ENCODE measurements at places on chromosomes 5 and 9.

DNA sequence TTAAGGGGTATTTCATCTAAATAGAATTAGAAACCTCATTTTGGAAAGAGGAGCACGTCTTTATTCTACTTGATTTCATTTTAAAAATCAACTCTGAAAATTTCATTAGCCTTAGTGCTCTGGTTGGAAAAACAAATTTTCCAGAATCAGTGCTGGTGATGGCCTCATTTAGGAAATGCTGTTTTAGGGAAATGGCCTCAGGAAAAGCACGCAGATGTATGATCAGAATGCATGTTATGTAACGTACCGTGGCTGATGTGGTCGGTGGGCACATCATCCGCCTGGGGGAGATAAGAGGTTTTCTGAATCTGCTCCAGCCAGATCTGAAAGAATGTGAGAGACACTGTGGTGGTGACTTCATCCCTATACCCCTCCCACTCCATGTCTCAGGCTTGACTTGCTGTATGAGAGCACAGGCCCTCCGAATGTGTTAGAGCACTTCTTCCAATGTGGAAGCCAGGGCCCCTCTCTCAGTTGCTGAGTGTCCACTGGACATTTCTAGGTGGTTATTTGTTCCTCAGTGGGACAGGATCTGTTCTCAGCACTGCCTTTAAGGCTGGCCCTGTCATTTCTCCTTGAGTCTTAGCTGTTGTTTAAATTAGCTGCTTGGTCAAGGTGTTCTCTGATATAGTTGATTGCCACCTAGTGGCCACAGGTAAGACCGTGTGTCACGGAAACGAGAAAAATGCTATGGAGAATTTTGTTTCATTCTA is 96.5 kb downstream of the ARHGAP26 start:
- DNase-seq: no peak

- DNase-seq: no peak
Observed at GRCh38 chr5:51398875-51399642, 15.8 kb downstream of the ISL1 start.

DNA sequence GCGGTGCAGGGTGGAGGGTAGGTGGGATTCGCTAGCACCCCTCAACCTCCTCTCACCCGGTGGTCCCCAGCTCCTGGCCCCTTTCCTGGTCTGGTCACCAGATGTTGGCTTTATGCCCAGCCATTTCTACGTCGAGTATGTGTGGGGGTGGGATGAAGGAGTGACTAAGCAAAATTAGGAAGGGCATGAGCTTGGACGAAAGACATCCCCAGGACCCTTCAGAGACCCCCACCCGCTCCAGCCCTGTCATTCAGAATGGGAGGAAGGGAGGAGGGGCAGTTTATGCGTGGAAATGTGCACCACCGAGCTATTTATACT is 742 bp downstream of the BHMT2 start:
- DNase-seq: no peak

- no peak for DNase-seq
Observed at GRCh38 chr5:60578315-60578714, 121.7 kb downstream of the DEPDC1B start.

GRCh38 chr5:140402258-140403074 is 833 bp downstream of the ANKHD1 start:
- DNase-seq: peak; percentile 29

DNA sequence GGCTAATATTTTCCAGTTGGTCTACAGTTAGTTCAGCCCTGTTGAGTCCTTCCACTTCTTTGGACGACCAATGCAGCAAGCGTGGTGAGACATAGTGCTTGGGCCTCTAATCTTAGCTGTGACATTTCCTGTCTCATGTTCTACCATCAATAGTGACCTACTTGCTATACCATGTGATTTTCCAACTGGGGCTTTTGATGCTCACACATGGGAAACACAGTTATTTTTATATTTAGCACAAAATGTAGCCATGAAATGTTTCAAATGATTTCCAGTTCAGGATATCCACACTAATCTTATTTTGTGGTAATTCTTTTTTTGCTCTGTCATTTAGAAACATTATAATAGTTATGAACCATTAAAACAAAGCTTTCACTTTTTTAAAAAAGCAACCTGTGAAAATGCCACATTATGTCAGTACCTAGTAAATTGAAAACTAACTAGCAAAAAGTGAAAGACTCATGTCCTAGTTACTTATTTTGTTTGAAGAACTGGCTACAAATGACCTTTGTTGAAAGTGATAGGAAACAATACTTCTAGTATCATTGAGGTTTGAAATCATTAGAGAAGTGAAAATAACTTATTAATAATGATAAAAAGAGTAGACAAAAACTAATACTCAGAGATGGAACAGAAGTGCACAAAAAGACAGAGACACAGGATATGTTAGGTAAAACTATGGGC is 18.3 kb downstream of the MARCHF3 start:
- no peak for DNase-seq

DNA sequence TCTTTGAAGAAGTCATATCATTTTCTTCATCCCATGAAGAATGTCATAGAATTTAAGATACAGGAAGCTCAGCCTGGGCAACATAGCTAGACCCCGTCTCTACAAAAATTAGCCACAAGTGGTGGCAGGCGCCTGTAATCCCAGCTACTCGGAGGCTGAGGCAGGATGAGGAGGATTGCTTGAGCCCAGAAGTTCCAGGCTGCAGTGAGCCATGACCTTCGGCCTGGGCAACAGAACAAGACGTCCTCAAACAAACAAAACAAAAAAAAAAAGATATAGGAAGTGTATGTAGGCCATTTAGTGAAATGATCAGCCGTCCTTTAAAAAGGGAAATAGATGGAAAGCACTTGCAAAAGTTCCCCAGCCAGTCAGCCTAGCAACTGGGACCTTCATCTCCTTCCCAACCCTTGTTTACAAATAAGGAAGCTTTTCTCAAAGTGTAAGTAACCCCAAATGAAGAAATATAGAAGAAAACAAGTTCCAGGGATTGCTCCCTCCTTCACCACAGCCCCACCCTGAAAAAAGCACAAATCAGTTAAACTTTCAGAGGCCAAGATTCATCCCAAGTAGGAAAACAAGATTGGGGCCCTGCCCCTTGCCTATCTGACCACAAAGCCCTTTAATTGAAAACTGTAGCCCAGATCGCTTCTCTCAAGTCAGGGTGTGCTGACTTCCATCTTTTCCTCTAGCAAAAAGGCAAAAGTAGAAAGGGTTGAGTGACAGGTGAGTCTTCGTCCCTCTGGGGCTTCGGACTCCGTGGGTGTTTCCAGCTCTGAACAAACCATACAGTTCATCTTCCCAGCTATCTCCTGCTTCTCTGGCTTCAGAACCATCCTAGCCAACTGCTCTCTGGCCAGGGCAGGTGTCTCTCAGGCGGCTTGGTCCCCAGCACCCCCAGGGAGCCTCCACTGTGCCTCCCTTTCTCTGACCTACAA is 1.2 kb downstream of the SLC31A2 start:
- no peak for DNase-seq

DNA sequence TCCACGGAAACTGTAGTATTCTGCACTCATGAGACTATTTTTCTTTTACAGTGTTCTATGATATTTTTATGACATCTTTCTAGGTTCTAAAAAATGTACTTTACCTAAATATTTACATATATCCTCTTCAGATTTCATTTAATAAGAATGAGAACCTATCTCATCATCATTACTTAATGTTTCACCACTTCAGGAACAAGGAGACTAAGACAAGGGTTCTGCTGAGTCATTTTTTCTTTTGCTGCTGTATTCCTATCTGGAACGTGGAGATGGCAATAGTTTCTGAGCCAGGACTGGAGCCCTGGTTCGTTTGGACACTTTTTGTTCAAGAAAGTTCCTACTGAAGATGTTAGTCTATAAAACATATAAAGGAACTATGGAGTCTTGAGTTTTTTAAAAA is 258.2 kb upstream of the MAP3K1 start:
- DNase-seq: no peak

- DNase-seq: no peak
Observed at GRCh38 chr9:112640311-112640710, 77.6 kb downstream of the INIP start.

- no peak for DNase-seq
Observed at GRCh38 chr9:85213650-85214607, 527.8 kb downstream of the AGTPBP1 start.

GRCh38 chr9:127087411-127087810 is 35.0 kb downstream of the ANGPTL2 start:
- DNase-seq: no peak

- no peak for DNase-seq
Observed at GRCh38 chr9:137087409-137087925, 682 bp downstream of the MAN1B1 start.

GRCh38 chr5:124702525-124702924 is 43.9 kb downstream of the ZNF608 start:
- no peak for DNase-seq

- DNase-seq: no peak
Observed at GRCh38 chr9:87685871-87686519, 39.9 kb upstream of the CTSL start.

GRCh38 chr5:132375957-132376356 is 6.4 kb downstream of the SLC22A5 start:
- DNase-seq: no peak

- DNase-seq: no peak
Observed at GRCh38 chr5:125408448-125409233, 662.2 kb upstream of the ZNF608 start.

DNA sequence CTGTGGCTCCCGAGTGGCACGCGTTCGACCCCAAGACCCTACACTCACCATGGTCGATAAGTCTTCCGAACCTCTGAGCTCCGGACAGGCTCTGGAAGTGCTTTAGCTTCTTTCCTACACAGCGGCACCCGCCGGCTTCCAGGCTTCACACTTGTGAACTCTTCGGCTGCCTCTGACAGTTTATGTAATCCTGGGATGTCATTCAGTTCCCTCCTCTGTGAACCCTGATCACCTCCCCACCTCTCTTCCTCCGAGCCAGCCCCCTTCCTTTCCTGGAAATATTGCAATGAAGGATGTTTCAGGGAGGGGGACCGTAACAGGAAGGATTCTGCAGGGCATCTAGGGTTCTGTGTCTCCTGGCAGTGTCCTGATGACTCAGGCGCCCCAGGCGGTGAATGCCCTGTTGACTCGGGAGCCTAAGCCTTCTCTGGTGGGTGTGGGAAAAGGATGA is at the start of gene CD14:
TSS of gene CD14 (minus strand) at position 155 of the 451 bp plus-strand sequence. CDS start at position 51, 104 bp downstream.
- no peak for DNase-seq

GRCh38 chr9:27338527-27338903 is 41.6 kb upstream of the EQTN start:
- no peak for DNase-seq

- DNase-seq: no peak
Observed at GRCh38 chr5:142012186-142012785, 541 bp downstream of the GNPDA1 start.

GRCh38 chr5:174284873-174285272 is 239.4 kb downstream of the NSG2 start:
- no peak for DNase-seq

- DNase-seq: no peak
Observed at GRCh38 chr9:136083558-136084062, 11.5 kb downstream of the NACC2 start.

- no peak for DNase-seq
Observed at GRCh38 chr5:74476046-74476818, 164.3 kb downstream of the ENC1 start.

DNA sequence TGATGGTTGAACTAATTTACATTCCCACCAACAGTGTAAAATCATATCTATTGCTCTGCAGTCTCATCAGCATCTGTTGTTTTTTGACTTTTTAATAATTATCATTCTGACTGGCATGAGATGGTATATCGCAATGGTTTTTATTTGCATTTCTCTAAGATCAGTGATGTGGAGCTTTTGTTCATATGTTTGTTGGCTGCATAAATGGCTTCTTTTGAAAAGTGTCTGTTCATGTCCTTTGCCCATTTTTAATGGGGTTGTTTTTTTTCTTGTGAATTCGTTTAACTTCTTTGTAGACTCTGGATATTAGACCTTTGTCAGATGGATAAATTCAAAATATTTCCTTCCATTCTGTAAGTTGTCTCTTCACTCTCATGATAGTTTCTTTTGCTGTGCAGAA is 115.2 kb upstream of the CDH12 start:
- DNase-seq: no peak

DNA sequence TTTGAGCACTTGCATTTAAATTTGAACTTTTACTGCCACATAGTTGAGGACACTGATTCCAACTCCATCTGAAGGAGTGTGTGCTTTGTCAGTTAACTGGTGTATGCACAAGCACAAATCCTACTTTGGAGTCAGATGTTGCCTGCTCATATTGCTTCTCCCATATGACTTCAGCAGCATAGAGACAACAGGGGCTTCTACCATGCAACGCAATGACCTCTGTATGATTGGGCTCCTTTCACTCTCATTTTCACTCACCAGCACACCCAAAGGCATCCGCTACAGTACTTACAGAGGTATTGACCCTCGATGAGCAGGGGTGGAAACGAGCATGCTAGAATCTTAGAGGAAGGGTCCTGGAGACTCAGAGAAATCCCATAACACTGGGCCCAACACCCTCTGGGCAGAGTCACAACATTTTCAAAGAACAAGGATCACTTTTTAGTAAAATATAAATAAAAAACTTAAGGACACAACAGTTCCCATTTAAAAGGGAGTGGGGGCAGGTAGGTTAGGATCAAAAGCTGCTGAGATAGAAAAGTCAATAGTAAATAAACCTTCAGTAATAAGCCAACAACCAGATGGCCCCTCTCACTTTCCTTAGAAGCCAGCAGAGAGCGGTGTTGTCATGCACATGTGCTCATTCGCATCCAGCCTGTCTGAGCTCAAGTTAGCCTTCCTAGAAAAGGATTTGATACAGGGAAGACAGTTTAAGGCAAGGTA is 203.8 kb downstream of the SNCAIP start:
- no peak for DNase-seq

DNA sequence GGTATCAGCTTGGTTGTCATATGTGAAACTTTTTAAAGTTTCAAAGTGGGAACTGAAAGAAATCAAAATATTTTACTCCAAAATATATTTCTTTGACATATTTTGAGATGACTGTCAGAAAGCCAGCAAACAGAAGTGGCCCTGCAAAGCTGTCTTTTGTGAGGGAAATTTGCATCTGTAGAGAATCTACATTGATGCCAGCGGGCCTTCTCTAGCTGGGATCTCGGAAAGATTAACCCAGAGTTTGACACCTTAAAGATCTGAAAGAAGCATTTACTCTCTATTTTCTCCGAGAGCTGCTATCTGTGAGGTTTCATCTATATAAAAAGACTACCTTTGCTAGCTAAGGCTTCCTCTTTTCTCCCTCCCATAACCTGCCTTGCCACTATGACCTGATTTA is 303.6 kb downstream of the FBXL17 start:
- no peak for DNase-seq

GRCh38 chr5:40268088-40268487 is 411.6 kb upstream of the PTGER4 start:
- no peak for DNase-seq

DNA sequence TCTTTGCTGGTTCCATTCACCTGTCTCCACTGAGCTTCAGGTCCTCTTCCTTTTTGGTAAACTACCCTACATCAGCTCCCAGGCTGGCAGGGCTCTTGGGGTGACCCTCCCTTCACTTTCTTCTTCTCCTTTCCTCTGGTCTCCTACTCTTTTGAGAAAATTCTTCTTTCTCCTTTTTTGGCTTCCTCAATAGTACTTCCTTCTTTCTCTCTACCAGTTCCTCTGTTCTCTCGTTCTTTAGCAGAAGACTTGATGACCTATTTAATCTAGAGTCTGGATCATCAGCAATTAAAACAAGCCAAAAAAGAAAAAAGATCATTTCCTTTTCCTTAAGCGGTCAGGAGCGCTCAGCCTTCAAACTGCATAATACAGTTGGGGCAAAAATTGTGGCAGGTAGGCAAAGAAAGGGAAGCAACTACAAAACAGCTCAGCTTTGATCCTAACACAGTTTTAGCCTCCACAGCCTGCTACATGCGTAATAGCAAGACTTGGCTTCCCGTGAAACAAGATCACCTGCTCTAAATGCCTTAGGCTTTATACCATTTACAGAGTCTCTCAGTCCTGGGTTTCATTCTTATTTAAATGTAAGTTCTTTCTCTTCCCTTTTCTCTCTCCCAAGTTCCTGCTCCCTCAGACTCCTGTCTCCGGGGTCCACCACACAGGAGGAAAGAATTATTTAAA is 14.0 kb upstream of the GSN start:
- DNase-seq: no peak
